ENCODE measurements at places on chromosomes 4 and X.

DNA sequence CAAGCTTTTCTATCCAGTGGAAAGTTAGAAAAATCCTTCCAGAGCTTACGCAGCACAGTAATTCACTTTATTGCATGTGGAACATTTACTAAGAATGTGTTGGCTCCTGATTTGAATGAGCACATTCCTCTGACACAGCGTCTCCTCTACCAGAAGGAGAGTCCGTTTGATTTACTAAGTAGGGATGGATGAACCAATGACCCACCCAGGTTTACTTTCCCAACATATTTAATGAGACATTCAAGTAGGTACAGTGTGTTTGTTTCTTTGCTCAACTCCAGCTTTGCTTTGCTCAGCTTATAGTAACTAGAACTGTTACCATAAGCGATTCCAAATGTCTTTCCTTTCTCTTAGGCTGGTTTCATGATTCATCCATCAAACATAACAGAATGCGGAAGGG is 161.7 kb downstream of the SMARCA1 start:
- DNase-seq, result no peak

GRCh38 chr4:8844976-8845690 is 26.5 kb downstream of the HMX1 start:
- DNase-seq, result no peak

DNA sequence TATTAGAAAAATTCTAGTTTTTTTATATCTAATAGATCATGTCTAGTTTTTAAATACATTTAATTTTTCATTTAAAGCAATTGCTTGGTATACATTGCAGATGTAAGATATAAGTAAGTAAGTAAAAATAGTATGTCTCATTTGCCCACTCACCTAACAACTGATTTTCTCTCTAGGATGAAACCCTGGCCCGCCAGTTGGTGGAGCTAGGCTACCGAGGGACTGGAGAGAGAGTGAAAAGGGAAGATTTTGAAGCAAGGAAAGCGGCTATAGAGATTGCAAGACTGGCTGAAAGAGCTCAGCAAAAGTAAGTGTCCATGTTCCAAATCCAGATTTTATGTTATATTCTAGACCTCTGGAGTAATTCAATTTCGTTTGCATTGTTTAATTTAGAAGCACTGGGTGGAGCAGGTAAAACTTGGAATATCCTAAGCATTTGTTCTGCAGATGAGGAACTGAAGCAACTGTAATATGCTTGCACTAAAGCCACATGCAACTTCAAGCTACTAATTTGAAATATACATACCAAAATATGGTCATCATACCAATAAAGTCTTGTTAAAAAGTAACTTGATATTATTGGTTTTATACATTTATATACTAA is 27.1 kb downstream of the CFAP299 start:
- peak; percentile 44 for DNase-seq

DNA sequence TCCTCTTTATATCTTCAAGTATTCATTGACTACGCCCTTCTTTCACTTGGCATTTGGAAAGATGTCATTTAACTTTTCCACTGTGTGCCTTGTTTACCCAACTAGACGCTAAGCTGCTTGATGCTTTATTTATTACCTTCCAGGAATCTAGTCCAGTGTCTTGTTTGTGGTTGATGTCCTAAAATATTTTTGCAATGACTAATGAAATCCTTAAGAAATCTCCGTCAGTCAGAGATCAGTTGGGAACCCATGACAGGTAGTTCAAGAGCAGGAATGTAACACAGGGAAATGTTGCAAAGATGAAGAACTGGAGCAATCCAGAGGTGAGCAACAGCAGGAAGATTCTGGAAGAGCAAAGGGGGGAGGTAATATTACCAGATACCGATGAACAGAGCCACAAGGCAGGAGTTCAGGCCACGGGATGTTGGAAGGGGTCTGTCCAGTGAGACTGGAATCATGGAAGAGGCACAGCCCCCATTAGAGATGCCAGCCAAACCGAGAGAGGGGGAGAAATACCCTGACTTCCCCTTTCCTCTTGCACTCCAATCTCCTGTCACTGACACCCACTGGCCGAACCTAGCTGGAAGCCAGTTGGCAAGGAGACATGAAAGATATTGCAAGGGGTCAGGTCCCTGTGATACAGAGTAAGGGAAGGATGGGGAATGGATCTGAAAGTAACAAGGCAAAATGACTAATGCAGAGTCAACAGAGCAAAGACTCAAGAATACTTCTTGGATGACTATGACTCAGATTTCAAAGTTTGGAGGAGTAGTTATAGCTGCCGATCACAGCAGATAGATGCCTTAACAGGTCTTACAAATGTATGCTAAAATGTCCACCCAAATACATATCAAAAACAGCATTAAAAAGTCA is 62.7 kb upstream of the PHKA2 start:
- no peak for DNase-seq

DNA sequence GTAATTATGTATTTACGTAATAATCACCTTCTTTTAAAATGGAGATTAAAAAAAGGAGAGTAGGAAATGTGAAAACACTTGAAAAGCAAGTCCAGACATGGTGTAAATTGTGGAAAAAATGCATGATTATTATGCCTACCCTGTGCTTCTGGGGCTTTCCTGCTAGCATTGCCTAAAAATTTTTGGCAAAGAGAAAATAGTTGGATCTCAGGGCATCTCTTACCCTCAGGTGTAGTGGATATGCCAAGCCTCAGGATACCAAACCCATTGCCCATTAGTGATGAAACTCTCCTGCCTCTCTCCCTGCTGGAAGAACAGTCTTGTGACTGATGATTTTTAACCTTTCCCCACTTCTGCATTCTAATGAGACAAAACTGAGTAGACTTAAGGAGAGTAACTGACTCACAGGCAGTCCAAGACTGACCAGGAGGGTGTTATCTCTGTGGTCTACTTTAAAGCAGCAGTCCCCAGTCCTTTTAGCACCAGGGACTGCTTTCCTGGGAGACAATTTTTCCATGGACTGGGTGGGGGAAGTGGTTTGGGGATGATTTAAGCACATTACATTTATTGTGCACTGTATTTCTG is 174.6 kb downstream of the ZNF330 start:
- DNase-seq, result no peak

- no peak for DNase-seq
These were observed 30.2 kb upstream of the SLC25A6 start for GRCh38 chrX:1422135-1422465.

- no peak for DNase-seq
These were observed 432.2 kb downstream of the RPA4 start for GRCh38 chrX:97315939-97316338.
